ENCODE measurements at places on chromosomes 7 and 10.
A peak's percentile ranks its signal among the peaks of the same experiment; 100 is the strongest.

DNA sequence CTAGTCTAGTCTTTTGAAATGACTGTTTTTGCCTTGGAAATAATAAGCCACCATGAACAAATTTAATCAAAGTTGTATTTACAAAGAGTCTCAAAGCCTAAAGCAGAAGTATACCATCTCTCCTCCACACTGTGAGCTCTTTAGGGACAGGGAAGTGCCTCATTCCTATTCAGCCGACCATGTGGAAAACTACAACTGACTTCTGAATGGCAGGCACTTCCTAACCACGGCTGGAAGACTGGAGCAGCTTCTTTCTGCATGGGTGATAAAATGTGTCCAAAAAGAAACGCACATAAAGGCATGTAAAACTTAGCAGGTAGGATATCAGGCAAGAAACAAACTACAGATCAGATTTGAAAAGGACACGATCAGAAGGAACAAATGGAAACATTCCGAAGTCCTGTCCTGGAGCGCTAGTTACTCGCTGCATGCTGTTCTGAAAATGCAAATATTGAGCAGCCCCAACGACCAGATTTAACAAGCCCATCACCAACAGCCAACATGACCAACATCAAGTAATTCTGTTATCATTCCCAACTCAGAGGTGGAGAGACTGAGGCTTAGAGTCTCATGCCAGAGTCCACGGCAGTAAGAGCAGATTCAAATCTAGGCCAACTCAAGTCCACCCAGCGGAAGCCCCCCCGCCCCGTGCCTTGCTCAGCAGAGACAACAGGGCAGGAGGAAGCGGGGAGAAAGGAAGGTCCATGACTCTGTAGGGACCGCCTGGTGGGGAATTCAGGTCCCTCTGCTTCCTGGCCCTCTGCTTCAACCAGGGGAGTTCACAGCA is 26.5 kb downstream of the CTBP2 start:
- DNase-seq: no peak

DNA sequence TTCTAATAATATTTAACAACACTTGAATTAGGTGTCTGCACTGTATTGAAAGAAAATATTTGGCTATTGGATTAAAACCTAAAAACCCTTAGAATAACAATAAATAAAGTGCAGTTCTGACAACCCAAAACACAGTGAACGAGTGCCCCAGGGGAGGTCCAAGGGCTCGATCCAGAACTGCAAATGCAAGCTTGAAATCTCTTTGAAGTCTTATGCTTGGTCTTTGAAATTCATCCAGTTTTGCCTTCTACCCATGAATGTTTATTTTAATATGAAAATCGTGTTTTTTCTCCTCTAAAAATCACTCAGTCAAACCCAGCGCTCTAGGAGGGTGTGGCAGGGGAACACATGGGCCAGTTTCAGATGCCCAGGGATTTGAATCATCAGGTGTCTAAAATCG is 119.5 kb downstream of the MTPAP start:
- DNase-seq: no peak

- DNase-seq: no peak
Measured at GRCh38 chr7:2143981-2144595, 88.7 kb downstream of the MAD1L1 start.

- no peak for DNase-seq
Measured at GRCh38 chr7:85262891-85263290, 76.0 kb upstream of the SEMA3D start.

DNA sequence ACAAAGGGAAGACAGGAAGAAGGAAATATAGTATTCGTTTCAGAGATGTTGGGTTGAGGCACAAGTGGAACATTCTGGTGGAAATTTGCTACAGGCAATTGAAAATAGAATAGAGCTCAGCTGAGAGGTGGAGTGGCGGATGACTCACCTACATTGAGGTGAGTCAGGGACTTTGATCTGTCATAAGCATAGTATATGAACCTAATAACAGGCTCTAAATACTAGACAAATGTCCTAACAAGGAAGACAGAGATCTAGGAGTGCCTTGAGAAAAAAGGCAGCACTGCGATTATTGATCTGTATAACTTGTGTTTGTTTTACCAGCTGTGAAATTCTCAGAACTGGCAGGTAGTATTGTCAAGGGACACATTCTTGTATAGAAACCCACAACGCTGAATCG is 907 bp upstream of the IFRD1 start:
- DNase-seq: peak; percentile 21

DNA sequence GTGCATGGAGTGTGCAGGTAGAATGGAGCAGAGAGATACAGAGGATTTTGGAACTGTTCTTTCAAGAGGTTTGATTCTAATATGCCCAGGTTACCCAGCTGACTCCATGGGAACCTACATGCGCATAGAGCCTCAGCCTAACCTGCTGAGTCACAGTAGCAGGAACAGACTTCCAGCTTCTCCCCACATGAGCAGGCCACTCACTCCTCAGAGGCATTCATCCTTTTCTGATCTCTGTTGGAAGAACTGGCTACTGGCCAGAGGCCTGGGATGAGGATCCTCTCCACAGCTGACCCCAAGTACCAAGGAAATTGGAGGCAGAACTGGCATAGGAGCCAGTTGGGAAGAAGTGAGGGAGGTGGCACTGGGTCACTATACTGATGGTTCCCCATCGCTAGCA is 17.9 kb upstream of the CCSER2 start:
- no peak for DNase-seq

DNA sequence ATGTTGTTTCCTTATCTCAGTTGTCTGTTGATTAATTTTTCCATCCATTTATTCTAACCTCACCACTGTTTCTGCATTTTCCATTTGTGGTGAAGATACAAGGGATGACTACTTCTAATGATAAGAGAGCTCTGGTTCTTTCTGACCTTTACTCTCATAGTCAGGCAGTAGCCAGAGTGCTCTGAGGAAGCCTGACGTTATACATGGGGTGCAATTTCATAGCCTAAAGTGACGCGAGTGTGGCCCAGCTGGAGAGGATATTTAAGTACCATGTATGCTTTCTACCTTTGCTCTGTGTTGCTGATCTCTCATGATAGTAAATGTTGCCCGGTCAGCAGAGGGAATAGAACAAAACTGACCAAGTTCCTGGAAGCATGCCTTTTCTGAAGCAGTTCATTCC is 33.9 kb upstream of the CYCS start:
- DNase-seq: no peak

DNA sequence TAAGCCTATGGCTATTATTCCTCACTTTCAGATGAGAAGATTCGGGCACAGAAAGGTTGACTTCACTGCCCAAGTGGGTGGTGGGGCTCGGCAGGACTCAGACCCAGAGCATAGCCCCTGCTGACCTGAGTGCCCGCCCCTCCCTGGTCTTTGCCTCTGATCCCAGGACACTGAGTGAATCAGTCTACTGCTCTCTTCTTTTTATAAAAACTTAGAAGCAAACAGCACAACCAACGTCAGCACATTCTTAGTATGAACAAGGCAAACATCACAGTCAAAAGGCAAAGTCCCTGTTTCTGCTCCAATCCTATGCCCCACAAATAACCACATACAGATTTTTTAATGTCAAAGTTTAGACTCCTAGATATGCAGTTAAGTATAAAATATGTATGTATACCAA is 237.8 kb downstream of the ZMYND11 start:
- no peak for DNase-seq
